ENCODE measurements at places on chromosomes 7 and 10.

DNA sequence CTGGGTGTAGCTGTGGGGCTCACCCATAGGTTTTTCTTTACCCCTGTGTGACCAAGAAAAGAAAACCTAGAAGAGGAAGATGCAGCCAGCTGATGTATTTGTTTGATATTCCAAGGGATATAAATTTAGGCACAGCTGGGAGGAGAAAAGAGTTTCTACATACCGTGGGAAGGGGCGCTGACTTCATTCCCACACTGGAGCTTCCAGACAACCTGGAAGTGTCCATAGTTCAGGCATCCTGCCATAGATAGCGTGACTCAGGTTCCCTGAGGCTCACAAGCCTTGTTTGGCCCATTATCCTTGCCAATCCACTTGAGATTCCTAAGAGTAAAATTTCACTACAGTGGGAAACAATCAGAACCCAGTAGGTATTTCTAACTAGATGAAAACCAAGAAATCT, 371.7 kb upstream of the NRP1 start:
- no peaks in the 10 kb centered on the region for H3K36me3 ChIP-seq
- no peak overlapping the region for H3K27ac ChIP-seq
- peaks cover 22% of the 10 kb centered on the region for H3K4me1 ChIP-seq
- H3K4me3 ChIP-seq: no peak overlapping the region
- H3K27me3 ChIP-seq: no peaks in the 10 kb centered on the region

- H3K36me3 ChIP-seq: no peaks in the 10 kb centered on the region
- no peak overlapping the region for H3K4me3 ChIP-seq
- H3K4me1 ChIP-seq: peaks cover 19% of the 10 kb centered on the region
- DNase-seq: no peak
- H3K27me3 ChIP-seq: peaks cover 12% of the 10 kb centered on the region
These were observed 357.5 kb downstream of the DNAJB6 start for GRCh38 chr7:157694376-157694665.

DNA sequence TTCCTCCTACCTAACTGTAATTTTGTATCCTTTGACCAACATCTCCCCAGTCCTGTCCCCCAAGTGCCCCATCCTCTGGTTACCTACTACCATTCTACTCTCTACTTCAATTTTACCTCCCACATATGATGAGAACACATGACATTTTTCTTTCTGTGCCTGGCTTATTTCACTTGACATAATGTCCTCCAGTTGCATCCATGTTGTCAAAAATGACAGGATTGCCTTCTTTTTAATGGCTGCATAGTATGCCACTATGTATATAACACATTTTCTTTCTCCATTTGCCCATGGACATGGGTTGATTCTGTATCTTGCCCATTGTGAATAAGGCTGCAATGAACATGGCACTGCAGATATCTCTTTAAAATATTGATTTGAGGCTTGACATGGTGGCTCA, 33.7 kb downstream of the GLI3 start:
- H3K4me1 ChIP-seq: peaks cover 37% of the 10 kb centered on the region
- no peak overlapping the region for H3K27ac ChIP-seq
- no peaks in the 10 kb centered on the region for H3K27me3 ChIP-seq
- no peak overlapping the region for H3K4me3 ChIP-seq

- peak overlapping the region; percentile 42 for H3K4me3 ChIP-seq
- H3K36me3 ChIP-seq: no peaks in the 10 kb centered on the region
These were observed 120.7 kb downstream of the SRPK2 start for GRCh38 chr7:105268056-105268455.

DNA sequence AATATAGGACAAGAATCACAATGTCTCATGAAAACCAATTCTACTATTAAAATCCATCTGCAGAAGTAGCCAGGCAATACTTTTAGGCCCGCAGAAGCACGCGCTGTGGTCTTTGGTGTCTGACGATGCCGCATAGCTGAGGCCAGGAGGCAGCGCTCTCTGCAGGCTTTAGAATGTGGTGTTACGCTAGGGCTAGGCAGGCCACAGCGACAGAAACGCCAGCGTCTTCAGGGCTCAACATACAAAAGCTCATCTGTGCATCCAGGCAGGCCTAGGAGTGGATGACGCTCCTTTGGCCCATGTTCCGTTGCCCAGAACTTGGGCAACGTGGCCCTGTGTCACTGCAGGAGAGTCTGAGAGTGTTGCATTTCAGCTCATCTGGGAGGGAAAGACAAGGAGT, 601.1 kb upstream of the FOXK1 start:
- no peaks in the 10 kb centered on the region for H3K4me1 ChIP-seq
- H3K4me3 ChIP-seq: no peak overlapping the region
- H3K27ac ChIP-seq: no peak overlapping the region
- H3K27me3 ChIP-seq: no peaks in the 10 kb centered on the region
- no peaks in the 10 kb centered on the region for H3K36me3 ChIP-seq

DNA sequence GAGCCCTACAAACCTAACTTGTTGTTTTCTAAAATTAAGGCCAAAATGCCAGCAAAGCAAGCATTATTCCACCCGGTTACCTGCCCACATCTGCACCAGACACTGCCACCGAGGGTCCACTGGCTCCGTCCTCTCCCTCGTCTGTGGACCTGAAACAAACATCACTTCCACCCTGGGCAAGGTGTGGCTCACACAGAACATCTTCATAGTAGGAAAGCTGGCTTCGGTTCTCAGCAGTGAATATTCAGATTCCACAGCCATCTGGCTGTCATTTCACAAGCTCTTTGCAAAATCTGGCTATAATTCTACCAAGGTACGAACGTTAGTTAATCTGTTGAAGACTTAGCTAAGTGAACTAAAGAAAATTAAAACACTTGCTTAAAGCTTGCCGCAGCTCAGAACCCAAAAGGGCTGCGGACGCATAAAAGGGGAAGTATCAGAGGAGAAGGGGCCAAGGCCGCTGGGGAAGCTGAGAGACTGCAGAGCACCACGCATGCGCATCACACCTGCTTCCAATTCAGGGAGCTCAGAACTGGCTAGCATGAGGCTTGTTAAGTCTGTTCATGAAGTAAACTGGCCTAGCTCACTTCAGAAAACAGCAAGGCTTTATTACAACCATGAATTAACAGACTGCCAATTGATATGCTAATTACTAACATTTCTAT, 46.1 kb downstream of the PTPRN2 start:
- H3K4me1 ChIP-seq: no peaks in the 10 kb centered on the region
- H3K4me3 ChIP-seq: no peak overlapping the region
- H3K27me3 ChIP-seq: no peaks in the 10 kb centered on the region
- no peak for DNase-seq
- H3K36me3 ChIP-seq: no peaks in the 10 kb centered on the region

GRCh38 chr7:150378115-150378852, 846 bp upstream of the ZNF775 start:
- peaks cover 36% of the 10 kb centered on the region for H3K4me1 ChIP-seq
- H3K36me3 ChIP-seq: no peaks in the 10 kb centered on the region
- peak overlapping the region; percentile 77 for H3K4me3 ChIP-seq

- no peak overlapping the region for H3K27ac ChIP-seq
- peaks cover 9% of the 10 kb centered on the region for H3K4me1 ChIP-seq
- H3K36me3 ChIP-seq: no peaks in the 10 kb centered on the region
- no peak for DNase-seq
- H3K27me3 ChIP-seq: no peaks in the 10 kb centered on the region
These were observed 40.1 kb downstream of the KCNH2 start for GRCh38 chr7:150937848-150938561.

DNA sequence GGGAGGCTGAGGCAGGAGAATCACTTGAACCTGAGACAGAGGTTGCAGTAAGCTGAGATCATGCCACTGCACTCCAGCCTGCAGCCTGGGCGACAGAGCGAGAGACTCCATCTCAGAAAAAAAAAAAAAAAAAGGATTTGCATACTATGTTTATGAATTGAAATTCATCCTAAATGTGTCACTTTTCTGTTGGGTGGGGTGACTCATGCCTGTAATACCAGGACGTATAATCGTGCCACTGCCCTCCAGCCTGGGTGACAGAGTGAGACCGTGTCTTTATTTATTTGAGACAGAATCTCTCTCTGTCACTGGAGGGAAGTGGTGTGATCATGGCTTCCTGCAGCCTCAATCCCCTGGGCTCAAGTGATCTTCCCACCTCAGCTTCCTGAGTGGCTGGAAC, 5.8 kb downstream of the ZNF212 start:
- no peaks in the 10 kb centered on the region for H3K27me3 ChIP-seq
- DNase-seq: no peak
- H3K4me3 ChIP-seq: no peak overlapping the region
- H3K27ac ChIP-seq: no peak overlapping the region

DNA sequence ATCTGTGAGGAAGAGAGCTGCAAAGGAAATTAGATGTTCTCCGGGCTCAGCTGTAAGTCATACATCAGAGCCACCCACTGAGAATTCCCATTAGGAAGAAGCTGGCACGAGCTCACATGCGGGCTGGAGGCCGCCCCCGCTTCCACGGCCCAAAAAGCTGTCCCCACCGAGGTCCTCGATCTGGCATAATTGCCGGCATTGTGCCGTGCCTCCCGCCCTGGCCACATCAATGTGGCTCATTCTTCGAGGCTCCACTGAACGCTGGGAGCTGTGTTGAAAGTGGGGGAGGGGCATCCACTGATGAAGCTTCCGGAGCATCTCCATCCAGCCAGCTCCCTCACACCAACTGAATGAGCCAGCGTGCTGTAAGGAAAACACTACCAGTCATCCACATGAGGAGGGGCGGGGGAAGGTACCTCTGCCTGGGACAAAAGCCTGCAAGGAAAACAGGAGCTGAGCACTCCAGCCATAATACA, 173.1 kb downstream of the PTPRN2 start:
- H3K27ac ChIP-seq: no peak overlapping the region
- no peak for DNase-seq

DNA sequence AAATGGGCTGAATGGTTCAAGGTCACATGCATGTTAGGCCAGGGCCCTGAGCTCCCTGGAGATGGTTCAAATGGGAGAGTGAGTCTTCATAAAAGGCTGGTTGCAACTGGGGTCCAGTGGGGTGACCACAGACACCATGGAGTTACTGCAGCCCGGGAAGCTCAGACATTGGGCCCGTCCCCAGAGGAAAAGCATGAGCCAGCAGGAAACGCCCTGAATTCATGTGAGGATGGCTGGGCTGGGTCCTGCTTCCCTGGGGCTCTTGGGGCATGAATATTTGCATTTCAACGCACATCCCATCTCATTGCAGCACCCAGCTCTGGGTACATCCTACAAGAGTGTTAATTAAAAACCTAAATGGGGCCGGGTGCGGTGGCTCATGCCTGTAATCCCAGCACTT, 549.0 kb downstream of the TCERG1L start:
- H3K36me3 ChIP-seq: no peaks in the 10 kb centered on the region
- H3K4me1 ChIP-seq: no peaks in the 10 kb centered on the region
- H3K27me3 ChIP-seq: no peaks in the 10 kb centered on the region
- DNase-seq: no peak

DNA sequence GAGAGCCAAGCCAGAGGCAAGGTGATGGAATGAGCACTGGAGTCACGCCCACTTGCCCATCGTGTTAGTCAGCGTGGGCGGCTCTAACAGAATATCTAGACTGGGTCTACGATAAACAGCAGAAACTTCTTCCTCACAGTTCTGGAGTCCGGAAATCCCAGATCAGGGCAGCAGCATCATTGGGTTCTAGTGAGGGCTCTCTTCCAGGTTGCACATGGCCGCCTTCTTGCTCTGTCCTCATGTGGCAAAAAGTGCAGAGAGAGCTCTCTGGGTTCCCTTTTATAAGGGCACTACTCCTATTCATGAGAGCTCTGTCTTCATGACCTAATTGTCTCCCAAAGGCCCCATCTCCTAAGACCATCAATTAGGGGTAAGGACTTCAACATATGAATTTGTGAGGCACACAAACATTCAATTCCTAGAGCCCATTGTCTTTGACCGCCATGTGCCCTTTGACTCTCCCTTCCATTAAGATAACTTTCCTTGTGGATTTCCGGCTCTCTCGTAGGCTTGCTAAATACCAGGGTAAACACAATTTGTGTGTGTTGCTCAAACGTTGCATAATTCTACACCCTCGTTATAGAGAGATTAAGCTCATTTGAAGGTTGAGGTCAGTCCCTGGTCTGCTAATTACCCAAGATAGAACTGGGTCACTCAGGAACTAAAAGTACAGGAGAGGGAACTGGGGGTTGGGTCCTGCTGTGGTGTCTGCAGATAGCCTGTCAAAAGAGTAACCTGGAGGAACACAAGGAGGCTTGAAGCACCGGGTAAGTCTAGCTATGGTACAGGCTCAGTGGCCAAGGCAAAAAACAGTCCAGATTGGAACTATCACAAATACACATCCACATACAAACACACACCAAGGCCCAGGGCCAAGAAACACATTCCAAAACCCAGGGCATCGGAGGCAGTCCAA, 28.7 kb upstream of the USP6NL start:
- no peaks in the 10 kb centered on the region for H3K27me3 ChIP-seq
- H3K4me1 ChIP-seq: no peaks in the 10 kb centered on the region
- H3K4me3 ChIP-seq: no peak overlapping the region
- peak; percentile 34 for DNase-seq
- H3K36me3 ChIP-seq: no peaks in the 10 kb centered on the region

- H3K27ac ChIP-seq: no peak overlapping the region
- no peak for DNase-seq
- H3K4me1 ChIP-seq: no peaks in the 10 kb centered on the region
- no peak overlapping the region for H3K4me3 ChIP-seq
- H3K27me3 ChIP-seq: no peaks in the 10 kb centered on the region
These were observed 35.7 kb downstream of the STEAP1B start for GRCh38 chr7:22464299-22464698.

DNA sequence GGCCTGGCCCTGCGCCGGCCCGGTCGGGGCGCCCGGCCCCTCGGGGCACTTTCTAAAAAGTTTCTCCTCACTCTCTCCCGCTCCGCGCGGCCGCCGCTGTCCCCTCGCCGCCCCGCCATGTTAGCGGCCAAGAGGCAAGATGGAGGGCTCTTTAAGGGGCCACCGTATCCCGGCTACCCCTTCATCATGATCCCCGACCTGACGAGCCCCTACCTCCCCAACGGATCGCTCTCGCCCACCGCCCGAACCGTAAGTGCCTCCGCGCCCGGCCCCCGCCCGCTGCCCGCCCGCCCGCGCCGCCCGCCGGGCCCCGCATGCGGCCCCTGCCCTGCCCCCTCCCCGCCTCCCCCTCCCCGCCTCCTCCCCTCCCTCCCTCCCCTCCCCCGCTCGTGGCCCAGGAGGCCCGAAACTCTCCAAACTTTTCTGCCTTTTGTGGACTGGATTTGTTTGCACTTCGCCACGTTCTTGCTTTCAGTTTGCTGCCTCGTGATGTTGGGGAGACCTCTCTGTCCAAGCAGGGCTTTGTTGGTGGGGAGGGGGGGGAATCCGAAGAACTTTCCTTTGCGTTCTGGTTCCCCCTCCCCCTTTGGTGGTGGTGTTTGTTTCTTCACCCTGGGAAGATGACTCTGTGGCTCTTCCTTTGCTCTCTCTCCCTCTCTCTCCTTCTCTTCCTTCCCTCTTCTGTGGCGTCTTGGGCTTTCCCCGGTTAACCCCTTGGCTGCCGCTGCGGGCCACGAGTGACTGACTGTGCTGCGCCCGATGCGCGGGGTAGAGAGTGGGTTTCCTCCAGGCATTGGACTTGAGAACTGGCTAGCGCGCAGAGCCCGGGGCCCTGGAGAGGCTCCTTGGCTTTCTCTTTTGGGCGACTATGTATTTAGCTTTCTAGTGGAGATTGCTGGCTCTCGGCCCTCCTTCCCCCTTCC, 1.6 kb downstream of the TCF7L2 start:
- H3K36me3 ChIP-seq: no peaks in the 10 kb centered on the region
- no peaks in the 10 kb centered on the region for H3K27me3 ChIP-seq
- peak overlapping the region; percentile 78 for H3K4me3 ChIP-seq
- DNase-seq: no peak
- H3K4me1 ChIP-seq: peaks cover 49% of the 10 kb centered on the region

GRCh38 chr10:114544045-114544659, 113.9 kb downstream of the ABLIM1 start:
- no peak for DNase-seq
- H3K27ac ChIP-seq: peak overlapping the region; percentile 28
- H3K4me1 ChIP-seq: peaks cover 30% of the 10 kb centered on the region
- no peak overlapping the region for H3K4me3 ChIP-seq

Data from vagina (tissue), 2 donors.